H4 (cell line): ENCODE measurements at places on chromosomes 7 and 10. TPM values are rescaled to one million over a fixed set of nuclear protein-coding genes. Genes with fewer than 3 reads are reported as not detected.

SPDYE16 gene
- not detected in 2 replicates for total RNA-seq

SYCE1 gene
- total RNA-seq, result not detected in 2 replicates

DNA sequence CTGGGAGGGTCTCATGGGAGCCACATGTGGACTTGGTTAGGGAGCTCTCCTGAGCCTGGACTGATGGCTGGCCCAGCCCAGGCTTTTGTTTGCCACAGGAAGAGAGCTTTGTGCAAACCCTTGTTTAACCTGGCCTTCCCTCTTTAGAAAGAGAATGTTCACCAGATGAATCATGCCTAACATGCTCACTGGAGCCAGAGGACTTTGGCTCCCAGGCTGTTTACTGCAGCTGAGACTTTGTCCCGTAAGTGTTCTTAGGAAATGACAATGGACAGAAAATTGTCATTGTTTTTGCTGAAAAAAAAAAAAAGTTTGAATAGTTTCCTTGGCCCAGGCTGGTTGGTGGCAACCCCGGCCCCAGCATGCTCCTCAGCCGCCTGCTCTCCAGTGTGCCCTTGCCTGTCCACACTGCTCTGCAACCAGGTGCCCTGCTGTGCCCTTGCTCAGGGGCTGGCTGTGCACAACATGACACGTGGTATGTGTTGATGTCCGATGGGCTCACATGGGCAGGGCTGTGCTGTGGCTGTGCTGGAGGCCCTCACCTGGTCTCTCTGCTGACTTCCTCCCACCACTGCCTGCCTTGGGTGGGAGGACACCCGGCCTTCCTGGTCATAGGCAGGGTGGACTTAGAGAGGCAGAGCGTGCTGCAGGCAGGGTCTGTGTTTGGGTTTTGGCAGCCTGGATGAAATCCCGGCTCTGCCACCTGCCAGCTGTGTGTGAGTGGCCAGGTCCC is 215.3 kb upstream of the ZNF32 start:
- DNase-seq, result peak; percentile 65

TRIL gene
- total RNA-seq, result not detected in 2 replicates

- DNase-seq, result no peak
These were observed 29.7 kb downstream of the TRIM8 start for GRCh38 chr10:102673819-102674511.

CLRN3 gene
- total RNA-seq, result 0.64 TPM in 1 of 2 replicates, not detected in the other

- no peak for DNase-seq
These were observed 108.7 kb upstream of the RHOBTB1 start for GRCh38 chr10:61052469-61053205.

AKR1C8 gene
- 0.08 and 0.12 TPM in 2 replicates for total RNA-seq

MACROH2A2 gene
- total RNA-seq, result 37.9 and 42.7 TPM in 2 replicates

BEND7 gene
- 3.8 and 8.1 TPM in 2 replicates for total RNA-seq

DNA sequence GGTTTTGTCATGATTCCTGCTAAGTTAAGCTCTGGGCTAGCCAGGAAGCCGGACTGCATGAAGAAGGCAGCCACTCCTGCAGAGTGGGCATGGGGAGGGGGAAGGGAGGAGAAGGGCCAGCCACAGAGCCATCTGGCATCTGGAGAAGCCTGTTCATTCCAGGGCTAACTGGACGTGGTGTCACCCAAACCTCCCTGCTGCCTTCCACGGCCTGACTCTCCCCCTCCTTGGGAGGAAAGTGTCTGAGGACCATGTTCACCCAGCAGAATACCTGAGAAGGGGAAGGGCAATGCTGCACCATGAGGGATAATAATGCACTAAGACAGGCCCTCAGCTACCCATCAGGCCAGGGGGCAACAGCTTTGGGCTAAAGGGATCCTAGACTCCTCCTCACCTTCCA is 15.4 kb downstream of the AQP1 start:
- DNase-seq, result no peak

DNA sequence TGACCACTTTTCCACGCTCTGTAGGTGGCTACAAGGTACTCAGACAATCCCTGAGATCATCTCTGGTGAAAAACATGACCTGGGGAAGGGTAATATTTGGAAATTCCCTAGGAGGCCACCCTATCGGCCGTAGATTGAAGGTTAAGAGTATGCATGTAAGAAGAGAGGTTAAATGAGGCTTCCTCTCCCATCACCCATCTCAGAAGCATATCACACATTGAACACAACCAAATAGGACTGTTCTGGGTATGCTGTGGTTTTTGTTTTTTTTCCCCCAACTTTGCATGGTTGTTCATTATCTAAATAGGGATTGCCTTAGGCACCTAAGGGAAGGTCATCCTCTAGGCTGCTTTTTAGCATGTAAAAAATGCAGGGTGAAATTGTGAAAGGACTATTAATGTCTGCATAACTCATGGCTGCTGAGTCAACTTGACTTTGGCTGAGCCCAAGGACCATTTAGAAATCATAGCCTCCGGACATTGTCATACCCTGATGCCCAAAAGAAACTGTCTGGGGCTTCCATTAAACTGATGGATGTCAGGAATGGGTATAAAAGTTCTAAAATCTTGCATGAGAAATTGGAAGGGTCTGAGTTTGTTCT is 24.7 kb upstream of the ST8SIA6 start:
- DNase-seq, result no peak

DNA sequence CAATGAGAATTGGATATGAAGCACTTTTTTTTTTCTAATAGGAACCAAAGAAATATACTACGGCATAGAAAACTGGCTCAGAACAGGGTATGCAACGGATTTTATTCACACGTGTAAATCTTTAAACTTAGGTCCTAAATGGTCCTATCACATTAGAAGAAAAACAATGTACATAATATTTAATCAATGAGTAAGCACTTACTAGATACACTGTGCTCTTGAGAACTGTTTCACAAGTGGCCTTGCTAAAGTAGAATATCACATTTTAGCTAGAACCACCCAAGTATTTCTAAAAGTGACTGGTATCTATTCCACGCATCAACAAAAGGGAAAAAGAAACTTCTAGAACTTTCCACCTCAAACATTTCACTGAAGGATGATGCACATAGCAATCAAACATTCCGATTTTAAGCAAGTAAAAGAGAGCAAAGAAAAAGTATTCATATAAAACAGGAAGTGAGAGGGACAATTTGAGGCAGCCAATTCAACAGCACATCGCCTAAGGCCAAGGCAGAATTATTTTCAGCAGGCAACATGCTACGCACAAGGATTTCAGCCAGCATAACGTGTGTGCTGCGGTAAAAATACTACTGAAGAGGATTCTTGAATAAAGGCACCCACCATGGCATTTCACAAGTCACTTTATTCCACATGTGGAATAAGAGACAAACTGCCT is 55.8 kb downstream of the PARD3 start:
- DNase-seq, result no peak

PVRIG gene
- total RNA-seq, result not detected in 2 replicates

DNA sequence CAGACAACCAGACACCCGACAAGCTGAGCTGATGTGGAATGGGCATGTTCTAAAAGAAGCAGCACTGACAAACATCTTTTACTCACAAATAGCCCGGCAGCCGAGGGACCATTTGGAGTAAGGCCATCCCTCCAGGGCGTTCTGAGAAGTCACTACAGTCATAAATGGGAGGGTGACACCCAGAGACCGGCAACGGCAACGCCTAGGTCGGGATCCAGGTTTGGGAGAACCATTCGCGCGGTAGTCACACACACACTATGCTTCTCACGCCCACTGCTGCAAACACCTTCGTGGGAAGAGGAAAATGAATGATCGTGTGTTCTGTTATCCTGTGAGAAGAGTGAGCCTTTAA is 9.8 kb downstream of the TNS3 start:
- no peak for DNase-seq

DNA sequence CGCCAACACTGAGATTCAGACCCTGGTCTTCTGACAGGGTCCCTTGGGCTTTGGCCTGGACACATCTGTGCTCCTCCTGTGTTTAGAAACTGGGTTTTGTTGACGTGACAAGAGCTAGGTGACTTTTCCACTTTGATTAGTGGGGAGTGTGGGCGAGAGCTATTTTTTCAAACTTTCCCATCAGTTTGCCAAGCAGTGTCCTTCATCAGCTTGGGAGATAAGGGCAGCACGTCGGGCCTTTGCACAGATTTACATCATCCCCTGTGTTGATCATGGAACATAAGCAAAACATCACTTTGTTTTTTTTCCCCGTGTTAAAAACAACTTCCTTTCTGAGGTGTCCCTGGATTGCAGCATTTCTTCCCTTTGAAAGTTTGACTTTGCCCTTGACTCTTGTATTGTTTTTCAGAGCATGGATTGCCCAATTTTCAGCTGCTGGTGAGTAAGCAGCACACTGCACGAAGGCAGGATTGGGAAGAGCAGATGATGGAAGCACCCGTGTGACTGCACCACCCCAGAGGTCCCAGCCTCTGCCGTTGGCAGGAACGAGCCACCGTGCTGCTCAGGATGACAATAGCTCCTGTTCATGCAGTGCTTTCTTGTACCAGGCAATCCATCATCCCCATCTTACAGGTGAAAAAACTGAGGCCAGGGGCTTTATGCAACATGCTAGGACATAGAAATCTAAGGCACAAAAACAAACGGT is 6.4 kb upstream of the IGFBP1 start:
- peak; percentile 85 for DNase-seq

- peak; percentile 50 for DNase-seq
These were observed 112.2 kb downstream of the CYTH3 start for GRCh38 chr7:6160191-6160623.

DNA sequence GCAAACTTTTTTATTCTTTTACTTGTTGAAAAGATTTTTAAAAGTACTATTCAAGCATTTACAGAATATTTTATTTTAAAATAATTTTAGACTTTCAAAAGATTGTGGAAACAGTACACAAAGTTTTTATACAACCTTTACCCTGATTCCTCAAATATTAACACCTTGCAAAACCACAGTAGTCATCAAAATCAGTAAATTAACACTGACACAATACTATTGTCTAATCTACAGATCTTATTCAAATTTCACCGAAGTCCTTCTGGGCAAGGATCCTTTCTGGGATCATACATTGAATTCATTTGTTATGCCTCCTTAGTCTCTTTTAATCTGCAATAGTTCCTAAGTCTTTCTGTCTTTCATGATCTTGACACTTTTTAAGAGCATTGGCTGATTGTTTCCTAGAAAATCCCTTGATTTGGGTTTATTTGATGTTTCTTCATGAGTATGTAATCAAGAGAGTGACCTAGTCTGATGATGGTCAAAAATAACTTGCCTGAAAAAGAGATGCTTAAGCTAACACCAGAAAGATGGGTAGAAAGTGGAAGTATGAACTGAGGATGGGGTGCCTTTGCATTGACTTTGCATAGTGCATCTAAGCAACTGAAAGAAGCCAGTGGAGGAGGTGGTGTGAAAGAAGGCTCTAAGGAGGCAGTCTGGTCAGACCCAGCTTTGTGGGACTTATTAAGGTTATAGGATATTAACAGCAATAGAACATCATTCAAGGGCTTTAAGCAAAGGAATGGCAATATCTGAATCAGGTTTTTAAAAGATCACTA is 9.7 kb downstream of the STAMBPL1 start:
- no peak for DNase-seq

DNA sequence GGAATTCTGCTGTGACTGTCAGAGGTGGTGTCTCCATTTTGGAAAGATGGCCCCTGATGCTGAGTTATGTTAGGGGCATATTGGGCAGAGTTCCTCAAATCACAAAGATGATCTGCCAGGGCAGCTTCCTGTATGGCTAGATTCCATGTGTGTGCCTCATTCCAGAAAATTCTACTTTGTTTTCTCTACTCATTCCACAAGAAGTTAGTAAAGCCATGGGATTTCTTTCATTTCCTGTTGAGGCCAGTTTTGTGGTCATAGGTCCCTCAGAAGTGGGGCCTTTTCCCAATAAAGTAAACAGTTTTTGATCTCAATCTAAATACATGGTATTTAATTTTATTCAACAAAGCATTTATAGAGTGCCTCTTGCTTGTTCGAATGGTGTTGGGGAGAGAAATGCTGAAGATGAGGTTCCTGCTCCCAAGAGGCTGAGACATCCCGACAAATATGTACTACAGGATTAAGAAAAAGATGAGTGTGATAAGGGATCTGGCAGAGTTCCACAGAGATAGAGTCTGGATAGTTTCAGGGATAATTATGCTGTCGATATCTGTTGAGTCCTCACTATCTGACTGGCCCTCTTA is 33.0 kb downstream of the MINDY4 start:
- DNase-seq, result peak; percentile 95

HIPK2 gene
- 12.5 and 15.4 TPM in 2 replicates for total RNA-seq

GRCh38 chr7:94336009-94336408 is 58.7 kb upstream of the COL1A2 start:
- peak; percentile 20 for DNase-seq

FAM221A gene
- total RNA-seq, result 2.9 and 4.8 TPM in 2 replicates

SPDYE8 gene
- total RNA-seq, result not detected in 2 replicates

DNA sequence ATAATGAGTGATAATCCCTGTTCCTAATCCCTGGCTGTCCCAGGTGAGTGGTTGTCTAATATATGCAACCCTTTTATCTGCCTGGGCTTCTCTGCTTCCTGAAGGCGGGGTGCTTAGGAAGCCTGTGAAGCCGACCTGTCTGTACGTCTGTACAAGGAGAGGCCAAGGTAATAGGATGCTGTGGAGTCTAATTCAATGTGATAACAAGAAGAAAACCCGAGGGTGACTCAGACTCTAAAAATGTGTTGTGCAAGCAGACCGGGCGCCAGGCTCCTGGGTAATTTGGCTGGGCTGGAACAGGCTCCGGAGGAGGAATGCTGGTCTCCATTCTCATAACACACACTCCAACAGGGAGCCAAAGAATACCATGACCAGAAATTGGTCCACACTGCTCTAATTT is 43.6 kb downstream of the THNSL1 start:
- peak; percentile 76 for DNase-seq

FKBP9 gene
- total RNA-seq, result 167 and 188 TPM in 2 replicates

DNA sequence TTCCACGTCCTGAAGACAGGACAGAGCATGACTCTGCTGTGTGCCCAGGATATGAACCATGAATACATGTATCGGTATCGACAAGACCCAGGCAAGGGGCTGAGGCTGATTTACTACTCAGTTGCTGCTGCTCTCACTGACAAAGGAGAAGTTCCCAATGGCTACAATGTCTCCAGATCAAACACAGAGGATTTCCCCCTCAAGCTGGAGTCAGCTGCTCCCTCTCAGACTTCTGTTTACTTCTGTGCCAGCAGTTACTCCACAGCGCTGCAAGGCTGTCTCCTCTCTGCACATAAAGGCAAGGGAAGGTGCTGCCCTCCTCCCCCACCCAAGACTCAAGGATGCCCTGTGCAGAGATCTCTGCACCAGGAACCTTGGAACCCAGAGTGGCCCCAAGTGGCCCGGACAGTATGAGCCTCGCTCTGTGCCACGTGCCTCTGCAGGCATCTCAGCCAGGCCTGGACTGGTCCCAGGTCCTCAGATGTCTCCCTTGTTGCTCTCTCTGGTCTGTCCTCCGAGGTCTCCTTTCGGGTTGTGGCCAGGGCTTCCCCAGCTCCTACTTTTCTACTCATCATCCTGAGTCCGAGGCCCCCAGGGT is 230.3 kb upstream of the PRSS58 start:
- DNase-seq, result no peak

LGI1 gene
- 0.08 TPM in 1 of 2 replicates, not detected in the other for total RNA-seq

DNA sequence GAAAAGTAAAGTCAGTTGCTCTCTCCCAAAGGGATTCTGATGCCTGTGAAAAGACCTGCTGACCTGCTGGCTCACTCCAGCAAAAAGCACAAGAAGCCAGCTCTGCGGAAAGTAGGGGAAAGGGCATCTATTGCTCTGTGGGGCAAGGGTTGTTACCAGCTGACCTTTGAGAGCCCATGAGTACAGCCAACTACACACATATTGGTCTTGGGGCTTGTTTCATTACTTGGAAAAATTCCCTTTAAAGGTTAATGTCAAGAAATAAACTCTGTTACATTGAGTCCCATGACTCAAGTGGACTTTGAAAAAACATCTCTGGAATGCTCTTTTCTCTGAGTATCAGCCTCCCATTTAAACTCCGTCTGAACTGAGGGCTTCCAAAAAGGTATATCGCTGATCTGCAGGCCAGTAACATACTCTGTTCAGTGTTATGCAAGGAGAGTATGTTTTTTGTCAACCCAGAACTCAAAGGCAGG is 53.2 kb downstream of the PANK1 start:
- DNase-seq, result no peak
